Muscle of back (tissue), 13 donors: ENCODE measurements at places on chromosomes 3 and 15. TPM values are rescaled to one million over a fixed set of nuclear protein-coding genes. Genes with fewer than 3 reads are reported as not detected.
A peak's percentile ranks its signal among the peaks of the same experiment; 100 is the strongest.

The B3GNT5 gene
- 12.9 TPM for polyA plus RNA-seq

DNA sequence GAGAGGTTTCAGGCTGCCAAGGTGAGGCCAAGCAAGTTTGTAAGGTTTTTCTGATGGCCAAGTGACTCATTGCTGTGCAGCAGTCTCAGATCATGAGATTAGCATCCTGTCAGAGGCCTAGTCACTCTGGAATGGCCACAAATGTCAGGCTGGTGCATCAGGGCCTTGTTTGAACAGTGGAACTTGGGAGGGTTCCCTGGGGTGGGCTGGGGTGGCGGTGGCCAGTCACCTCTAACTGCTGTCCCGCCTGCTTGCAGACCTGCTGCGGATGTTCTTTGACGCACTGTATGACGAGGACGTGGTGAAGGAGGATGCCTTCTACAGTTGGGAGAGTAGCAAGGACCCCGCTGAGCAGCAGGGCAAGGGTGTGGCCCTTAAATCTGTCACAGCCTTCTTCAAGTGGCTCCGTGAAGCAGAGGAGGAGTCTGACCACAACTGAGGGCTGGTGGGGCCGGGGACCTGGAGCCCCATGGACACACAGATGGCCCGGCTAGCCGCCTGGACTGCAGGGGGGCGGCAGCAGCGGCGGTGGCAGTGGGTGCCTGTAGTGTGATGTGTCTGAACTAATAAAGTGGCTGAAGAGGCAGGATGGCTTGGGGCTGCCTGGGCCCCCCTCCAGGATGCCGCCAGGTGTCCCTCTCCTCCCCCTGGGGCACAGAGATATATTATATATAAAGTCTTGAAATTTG lies 2.8 kb upstream of the FAM131A start:
- DNase-seq: no peak

The CSPG5 gene
- 1.1 TPM for polyA plus RNA-seq

DNA sequence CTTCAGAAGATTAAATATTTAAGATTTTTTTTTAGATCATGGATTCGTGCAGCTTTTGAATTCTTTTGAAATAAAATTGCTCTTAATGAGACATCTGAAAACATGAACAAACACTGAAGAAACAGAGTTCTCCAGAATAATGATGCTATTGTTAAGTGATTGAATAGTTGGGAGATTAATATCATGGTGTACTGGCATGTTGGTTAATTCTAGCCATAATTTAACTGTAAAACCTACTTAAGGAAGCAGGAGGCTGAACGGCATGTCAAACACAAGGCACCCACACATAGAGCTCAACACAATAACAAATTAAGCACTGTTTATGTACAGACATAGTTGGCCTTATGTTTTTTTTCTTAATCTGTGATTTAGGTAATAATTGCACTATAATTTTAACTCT lies 185.6 kb downstream of the RBMS3 start:
- no peak for DNase-seq

GRCh38 chr3:64405211-64405835 lies 180.1 kb upstream of the PRICKLE2 start:
- DNase-seq: peak; percentile 71

DNA sequence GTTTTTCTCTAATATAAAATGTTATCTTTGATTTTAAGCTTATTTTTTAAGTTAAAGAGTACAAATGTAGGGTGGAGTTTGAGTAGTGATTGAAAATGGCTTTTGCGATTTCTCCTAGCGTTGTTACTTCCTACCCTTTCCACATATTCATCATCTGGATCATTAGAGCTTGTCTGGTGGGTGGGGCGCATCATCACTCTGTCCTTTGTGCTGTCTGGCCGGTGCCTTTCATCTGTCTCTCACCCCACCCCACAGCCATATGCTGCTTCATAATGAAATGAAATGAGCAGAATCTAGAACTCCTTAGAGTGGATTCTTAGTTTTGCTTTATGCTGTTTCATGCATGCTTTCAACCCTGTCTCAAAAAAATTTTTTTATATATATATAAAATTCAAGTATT lies 44.3 kb downstream of the ATP1B3 start:
- DNase-seq: no peak

GRCh38 chr3:20186600-20187004 lies 596 bp upstream of the SGO1 start:
- DNase-seq: peak; percentile 46

DNA sequence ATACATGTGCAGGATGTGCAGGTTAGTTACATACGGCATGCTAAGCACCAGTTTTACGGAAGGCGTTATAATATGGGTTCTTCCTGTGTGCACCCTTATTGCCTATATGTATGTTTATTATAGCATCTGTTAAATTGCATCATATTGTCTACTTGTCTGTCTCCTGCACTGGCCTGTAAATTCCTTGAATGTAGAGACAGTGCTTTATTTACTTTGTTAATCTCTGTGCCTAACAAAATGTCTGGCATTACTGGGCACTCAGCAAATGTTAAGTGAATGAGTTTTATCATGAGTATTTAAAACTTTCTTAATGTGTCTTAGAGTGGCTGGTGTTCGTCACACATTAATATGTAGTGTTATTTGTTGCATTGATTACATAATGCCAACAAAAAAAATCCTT lies 23.8 kb downstream of the MGA start:
- no peak for DNase-seq

- no peak for DNase-seq
Measured at GRCh38 chr3:120907659-120908029, 361 bp upstream of the STXBP5L start.

- no peak for DNase-seq
Measured at GRCh38 chr3:32842987-32843386, 25.2 kb downstream of the TRIM71 start.

DNA sequence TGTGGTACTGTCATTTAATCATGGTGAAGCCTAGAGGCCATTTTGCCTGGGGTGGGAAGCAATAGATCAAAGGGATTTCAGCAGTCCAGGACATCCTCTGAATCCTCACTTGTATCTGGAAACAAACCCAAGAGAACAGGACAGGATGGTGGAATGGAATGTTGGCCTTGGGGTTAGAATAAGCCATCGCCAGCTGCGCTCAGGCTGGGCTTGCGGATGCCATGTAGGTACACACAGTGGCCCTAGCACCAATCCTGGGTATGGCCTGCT lies 76.5 kb upstream of the ALDH1A3 start:
- DNase-seq: no peak

DNA sequence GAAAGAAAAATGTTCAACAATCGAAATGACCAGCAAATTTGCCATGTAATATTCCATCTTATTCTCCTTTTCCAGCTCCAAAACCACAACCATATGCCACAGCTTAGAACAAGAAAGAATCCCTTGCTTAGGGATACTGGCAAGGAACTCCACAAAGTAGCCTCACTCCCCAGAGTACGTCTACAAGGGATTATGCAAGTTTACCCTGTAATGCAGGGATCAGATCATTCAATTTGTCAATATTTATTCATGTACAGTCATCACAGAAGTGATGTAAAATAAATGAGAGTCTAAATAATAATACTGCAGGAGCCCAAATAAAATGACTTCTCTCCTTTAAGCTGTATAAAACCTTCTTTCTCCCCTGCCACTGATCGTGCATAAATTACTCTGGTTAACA lies 23.5 kb upstream of the MYO1E start:
- no peak for DNase-seq

The RAD51 gene
- 16.4 TPM for polyA plus RNA-seq

The GREM1 gene
- 0.67 TPM for polyA plus RNA-seq

DNA sequence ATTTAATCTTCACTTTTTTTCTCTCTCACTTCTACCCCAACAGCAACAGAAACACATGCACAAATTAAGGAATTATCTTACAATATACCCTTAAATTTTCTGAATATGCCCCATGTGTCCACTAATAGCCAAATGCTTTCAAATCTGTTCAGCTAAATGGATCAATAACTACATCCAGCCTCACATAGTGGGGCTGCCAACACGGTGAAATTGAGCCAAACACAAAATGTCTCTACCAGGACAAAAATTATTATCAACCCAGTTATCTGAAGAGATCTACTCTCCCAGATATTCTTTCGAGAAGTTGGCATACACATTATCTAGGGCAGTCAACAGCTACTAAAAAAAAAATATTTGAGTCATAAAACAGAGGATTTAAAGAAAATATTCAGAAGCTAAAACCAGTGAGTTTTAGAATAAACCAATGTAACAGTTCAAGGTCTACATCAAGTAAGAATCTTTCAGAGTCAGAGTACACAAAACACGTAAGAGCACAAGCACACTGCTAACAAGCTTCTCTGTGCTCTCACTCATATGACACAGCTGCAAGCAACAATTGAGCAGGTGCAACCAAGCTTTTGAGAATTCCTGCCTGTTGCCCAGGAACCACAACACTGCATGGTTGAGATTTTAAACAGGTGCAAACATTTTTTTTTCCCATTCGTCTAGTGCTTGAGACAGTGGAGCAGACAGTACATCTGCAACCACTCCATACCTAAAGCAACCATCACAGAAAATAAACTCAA lies 247.7 kb downstream of the ZBTB20 start:
- peak; percentile 66 for DNase-seq

- no peak for DNase-seq
Measured at GRCh38 chr3:49567406-49567805, 13.1 kb downstream of the BSN start.

The UNC13C gene
- 3.5 TPM for polyA plus RNA-seq

DNA sequence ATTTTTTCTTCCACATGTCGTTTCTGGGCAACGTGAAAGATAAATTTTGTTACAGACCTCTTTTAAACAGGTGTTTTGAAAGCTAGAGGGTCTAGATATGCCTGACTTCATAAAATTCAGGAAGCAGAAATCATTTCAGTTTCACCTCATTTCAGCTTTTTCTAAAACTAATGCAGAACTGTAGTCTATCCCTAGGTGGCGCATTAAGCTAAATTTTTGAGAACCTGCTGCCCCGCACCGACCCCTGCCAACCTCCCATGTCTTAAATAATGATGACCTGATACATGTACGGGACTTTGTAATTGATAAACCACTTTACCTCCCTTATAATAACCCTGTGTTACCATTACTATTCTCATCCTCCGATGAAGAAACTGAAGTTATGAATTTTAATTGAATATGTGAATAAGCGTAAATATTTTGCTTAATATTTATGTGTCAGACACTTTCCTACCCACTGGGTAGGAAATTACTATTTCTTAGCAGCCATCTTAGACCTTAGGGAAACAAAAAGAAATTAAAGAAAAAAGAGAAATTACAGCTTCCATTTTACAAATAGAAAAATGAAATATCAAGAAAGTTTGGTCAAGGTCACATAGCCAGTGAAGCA lies 78.7 kb upstream of the GCNT3 start:
- DNase-seq: peak; percentile 9

DNA sequence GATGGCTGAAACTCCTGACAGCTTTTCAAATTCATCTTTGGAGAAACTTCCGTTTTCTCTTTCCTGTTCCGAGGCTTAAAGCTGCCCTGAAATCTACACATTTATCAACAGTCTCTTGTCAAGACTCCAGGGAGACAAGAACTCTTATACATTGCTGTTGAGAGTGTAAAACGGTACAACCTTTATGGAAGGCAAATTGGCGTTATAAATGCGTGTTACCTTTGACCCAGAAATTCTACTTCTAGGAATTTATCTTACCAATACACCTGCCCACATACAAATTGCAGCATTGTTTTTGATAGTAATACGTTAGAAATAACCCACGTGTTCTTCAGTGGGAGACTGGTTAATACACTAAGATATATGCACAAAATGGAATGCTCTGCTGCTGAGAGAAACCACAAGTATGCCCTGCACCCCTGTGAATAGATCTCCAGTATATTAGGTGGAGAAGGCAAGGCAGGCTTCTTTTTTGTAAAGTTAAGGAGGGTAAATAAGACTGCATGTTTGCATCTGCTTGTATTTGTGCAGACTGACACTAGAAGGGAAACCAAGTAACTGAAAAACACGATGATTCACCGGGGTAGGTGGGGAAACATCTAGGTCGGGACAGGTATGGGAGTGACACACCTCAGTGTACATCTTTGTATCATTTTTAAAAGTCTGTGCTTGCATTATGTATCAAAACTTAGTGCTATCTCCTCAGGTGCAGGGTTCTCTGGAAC lies 97.5 kb downstream of the IGF1R start:
- no peak for DNase-seq

GRCh38 chr3:50573566-50574443 lies 4.5 kb downstream of the HEMK1 start:
- no peak for DNase-seq

The CTXN2 gene
- polyA plus RNA-seq: not detected

The WDR93 gene
- polyA plus RNA-seq: 0.24 TPM

GRCh38 chr3:127672429-127673190 lies at the start of gene ABTB1:
Gene ABTB1 (plus strand): TSS chr3:127672952. CDS start chr3:127673026, 74 bp downstream.
- DNase-seq: peak; percentile 77

DNA sequence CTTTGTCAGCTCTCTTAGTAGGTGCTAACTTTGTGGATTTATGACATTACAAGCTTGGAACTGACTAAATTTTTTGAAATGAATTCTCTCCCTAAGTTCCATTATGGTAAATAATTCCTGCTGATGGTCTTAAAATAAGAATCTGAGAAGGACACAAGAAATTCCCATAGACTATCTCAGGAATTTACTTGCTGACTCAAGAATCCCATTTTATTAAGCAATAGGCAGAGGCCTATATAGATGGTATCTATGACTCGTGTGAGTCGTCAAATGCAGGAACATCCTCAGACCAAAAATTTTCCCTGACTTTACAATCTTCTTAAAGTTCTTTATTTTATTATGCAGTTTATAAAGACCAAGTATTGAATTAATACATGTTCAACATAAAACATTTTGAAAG lies 30.7 kb upstream of the CBLB start:
- DNase-seq: no peak

- DNase-seq: no peak
Measured at GRCh38 chr3:15667484-15667883, 65.9 kb downstream of the BTD start.

DNA sequence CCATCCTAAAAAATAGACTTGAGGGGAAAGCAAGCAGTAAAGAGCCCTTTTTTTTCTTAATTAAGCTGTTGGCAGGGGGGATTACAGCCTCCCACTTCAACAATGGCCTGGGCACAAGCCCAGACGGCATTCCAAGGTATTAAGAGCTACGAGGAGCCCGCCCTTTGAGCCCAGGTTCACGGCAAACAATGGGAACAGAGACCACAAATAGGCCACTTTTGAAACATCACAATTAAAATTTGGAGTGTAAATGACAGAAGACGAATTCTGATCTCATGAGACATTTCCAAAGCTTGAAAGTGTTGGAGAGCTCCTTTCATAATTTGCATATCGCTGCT lies 8.9 kb downstream of the CHSY1 start:
- no peak for DNase-seq

The MORC1 gene
- polyA plus RNA-seq: not detected

DNA sequence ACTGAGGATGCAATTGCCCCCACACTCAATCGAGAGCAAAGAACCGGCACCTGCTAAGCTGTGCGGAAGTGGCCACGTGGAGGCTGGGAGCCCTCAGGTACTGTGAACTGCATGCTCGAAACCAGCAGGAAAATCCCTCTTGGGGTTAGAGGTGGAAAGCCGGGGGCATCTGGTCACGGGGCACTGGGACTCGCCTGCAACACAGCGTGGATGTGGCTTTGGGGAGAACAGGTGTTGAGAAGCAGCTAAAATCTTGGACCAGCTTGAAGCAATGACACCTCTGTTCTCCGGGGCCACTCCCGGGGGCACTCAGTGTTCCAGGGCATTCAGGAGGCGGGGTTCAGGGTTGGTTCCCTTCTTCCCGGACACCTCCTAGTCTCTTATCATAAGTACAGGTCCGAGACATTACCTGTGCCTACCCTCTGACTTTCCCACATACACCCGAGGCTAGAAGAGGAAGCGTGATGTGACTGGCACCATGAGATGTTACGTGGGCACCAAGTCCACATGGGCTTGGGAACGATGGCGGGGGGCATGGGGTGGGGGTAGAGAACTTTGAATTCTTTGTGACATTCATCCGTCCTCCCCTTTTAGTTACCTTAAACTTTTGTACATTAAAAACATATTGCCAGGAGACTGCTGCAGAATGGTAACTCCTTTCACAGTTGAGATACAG lies 172.0 kb downstream of the ADAMTS17 start:
- no peak for DNase-seq
